ENCODE measurements at places on chromosomes 7 and 10.
A peak's percentile ranks its signal among the peaks of the same experiment; 100 is the strongest.

DNA sequence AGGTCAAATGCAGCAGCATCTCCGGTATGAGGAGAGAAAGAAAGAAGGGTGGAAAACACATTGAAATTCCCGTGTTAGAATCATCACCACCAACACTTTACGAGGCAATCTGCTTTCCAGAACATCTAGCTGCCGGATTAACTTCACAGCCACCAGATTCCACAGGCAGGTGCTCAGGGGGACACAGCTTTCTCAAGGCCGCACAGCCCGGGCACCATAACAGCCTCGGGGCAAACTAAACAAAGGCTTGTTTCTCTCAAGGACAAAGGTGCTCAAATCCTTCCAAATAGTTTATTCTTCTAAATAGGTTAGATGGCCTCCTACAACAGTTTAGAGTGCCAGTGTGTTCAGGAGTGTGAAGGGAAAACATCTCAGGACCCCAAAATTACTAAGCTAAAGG is 156.3 kb downstream of the DIP2C start:
- no peak for DNase-seq

- no peak for DNase-seq
These were observed 252.2 kb upstream of the PLXNA4 start for GRCh38 chr7:132828502-132828901.

- no peak for DNase-seq
These were observed 1.4 kb downstream of the KIN start for GRCh38 chr10:7786430-7786829.

DNA sequence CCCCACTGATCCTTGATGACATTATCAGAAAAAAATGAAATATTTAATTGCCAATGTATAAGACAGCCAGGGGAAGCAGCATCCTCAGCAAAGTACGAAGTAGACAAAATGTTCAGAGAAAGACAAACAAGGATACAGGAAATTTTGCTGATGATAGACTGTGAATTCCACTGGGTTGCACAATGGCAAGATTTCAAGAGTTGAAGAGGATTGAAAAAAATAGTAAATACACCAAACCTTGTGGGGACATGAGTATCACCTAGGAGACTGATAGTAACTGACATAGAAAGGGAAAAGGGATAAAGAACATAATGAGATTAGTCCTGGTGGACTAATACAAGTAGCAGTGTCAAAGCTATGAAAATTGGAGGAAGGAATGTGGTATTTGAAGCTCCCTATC is 16.5 kb downstream of the CNOT4 start:
- no peak for DNase-seq

- no peak for DNase-seq
These were observed 23.9 kb upstream of the MPP7 start for GRCh38 chr10:28326516-28327490.

- peak; percentile 26 for DNase-seq
These were observed 608.1 kb downstream of the TYW1 start for GRCh38 chr7:67604461-67605386.

- peak; percentile 1 for DNase-seq
These were observed 183.7 kb downstream of the SORCS1 start for GRCh38 chr10:106980495-106981451.
